ENCODE measurements at places on chromosomes 11 and 22. TPM values are rescaled to one million over a fixed set of nuclear protein-coding genes. Genes with fewer than 3 reads are reported as not detected.

DNA sequence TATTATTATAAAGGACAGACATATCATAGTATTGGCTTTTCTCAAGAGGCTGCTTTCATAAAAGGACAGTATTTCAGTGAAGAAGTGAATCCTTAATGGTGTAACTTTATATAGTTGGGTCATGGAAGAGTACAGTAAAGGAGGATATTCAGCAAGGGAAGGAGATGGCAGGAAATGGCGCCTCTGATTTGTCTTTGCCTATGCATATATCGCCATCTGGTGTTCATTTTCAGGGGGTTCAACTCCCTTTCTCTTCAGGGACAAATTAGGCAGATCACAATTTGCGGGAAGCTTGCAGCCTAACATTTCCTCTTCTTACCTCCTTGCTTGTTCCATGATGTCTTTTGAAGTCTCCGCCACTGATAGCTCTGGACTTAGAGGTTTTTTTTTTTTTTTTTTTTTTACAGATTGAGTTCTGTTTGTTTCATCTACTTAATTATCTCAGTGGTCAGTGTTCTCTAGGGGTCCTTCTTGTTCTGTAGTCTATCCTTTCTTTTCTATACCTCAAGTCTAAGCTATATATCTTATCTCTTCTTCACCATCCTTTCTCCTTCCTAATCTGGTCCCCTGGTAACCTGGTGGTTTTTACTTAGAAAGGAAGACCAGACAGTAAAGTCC, 21.8 kb upstream of the RRM1 start:
- H3K27ac ChIP-seq: no peak overlapping the region
- peaks cover 15% of the 10 kb centered on the region for H3K36me3 ChIP-seq
- no peak overlapping the region for H3K4me3 ChIP-seq
- no peaks in the 10 kb centered on the region for H3K27me3 ChIP-seq
- peaks cover 10% of the 10 kb centered on the region for H3K4me1 ChIP-seq

- no peak overlapping the region for H3K27ac ChIP-seq
- H3K27me3 ChIP-seq: no peaks in the 10 kb centered on the region
- H3K4me1 ChIP-seq: no peaks in the 10 kb centered on the region
Observed at GRCh38 chr11:30348035-30348434, 25.1 kb downstream of the ARL14EP start.

DNA sequence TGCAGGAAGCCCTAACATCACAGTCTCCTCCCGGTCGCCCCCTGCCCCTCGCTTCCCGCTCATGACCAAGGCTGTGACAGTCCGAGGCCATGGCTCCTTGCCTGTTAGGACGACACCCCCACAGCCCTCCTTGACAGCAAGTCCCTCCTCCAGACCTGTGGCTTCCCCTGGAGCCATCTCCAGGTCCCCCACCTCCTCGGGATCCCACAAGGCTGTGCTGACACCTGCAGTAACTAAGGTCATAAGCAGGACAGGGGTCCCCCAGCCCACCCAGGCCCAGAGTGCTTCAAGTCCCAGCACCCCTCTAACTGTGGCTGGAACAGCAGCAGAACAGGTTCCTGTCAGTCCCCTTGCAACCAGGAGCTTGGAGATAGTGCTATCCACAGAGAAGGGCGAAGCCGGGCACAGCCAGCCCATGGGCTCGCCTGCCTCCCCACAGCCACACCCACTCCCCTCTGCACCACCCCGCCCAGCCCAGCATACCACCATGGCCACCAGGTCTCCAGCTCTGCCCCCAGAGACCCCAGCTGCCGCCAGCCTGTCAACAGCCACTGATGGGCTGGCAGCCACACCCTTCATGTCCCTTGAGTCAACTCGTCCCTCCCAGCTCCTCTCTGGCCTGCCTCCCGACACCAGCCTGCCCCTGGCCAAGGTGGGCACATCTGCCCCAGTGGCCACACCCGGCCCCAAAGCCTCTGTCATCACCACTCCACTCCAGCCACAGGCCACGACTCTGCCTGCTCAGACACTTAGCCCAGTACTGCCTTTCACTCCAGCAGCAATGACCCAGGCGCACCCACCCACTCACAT, 63.2 kb downstream of the OTOG start:
- H3K36me3 ChIP-seq: no peaks in the 10 kb centered on the region
- peaks cover 7% of the 10 kb centered on the region for H3K27me3 ChIP-seq
- DNase-seq: peak; percentile 37
- peaks cover 27% of the 10 kb centered on the region for H3K4me1 ChIP-seq

The FAT3 gene
- 6.2 TPM for total RNA-seq

Measured in muscle of leg (tissue), 16 donors.